ENCODE measurements at places on chromosomes 1 and 21.

GRCh38 chr21:45631540-45631939 lies 12.0 kb upstream of the PCBP3 start:
- DNase-seq: no peak

DNA sequence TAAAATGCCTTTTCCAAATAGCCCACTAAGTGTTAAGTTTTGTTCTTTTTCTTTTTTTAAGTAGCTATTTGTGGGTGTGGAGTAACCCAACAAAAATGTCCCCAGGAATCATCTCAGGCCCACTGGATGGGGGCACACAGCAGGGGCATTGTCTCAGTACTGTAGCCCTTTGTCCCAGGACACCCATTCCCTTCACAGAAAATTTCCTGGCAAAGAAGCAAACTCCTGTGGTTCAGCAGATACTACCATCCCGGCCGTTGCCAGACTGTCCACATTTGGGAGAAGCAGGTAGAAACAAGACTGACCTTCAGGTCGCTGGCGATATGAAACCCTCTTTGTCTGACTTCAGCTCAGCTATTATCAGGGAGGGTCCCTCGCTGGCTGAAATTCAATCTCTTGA lies 23.7 kb upstream of the SRRM1 start:
- no peak for DNase-seq

- no peak for DNase-seq
Measured at GRCh38 chr1:202014915-202015661, 4.7 kb downstream of the ELF3 start.

- DNase-seq: no peak
Measured at GRCh38 chr1:154765970-154766369, 104.1 kb downstream of the KCNN3 start.

- no peak for DNase-seq
Measured at GRCh38 chr1:44911026-44911425, 68.0 kb upstream of the PTCH2 start.

DNA sequence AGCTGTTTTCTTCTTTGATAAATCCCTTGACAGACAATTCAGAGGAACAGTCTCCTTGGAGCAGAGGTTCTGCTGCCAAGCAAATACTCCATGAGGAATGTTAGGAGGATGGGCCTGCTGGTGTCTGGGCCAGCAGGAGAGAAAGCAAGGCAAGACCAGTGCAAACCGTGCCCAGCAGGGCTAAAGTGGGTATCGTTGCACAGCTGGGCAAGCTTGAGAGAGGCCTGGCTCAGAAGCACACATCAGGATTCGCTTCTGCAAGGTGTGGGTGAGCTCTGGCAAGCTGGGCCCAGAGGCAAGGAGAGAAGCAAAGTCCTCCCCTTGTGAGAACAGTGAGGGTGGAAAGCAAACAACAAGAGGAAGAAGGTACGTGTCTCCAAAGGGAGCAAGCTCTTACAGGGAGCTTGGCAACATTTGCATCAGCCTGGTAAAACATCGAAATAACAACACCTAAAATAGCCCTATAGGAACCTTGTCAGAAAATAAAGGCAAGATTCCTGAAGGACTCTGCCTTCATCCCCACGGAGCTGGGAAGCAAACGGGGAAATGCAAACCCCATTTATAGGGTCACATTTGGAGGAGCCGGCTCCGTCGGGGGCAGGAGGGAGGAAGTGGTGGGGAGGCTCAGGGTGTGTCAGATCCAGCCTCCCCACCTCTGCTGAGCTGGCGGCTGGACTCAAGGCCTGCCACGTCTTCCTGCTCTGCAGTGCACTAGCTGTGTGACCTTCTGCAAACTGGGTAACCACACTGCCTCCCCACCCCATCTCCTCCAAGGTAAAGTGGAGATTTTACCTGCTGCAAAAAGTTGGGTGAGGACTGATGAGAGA lies 62.3 kb upstream of the HIVEP3 start:
- no peak for DNase-seq

Measured in T-helper 17 cell (primary cell).